Activated CD8-positive, alpha-beta memory T cell treated with anti-CD3 and anti-CD28 coated beads for 1 hour (primary cell): ENCODE measurements at places on chromosomes 3 and 15.

- no peak for DNase-seq
Measured at GRCh38 chr3:9945358-9945757, 6.8 kb downstream of the PRRT3 start.

- no peak for DNase-seq
Measured at GRCh38 chr3:43695863-43696262, 5.1 kb downstream of the ABHD5 start.

DNA sequence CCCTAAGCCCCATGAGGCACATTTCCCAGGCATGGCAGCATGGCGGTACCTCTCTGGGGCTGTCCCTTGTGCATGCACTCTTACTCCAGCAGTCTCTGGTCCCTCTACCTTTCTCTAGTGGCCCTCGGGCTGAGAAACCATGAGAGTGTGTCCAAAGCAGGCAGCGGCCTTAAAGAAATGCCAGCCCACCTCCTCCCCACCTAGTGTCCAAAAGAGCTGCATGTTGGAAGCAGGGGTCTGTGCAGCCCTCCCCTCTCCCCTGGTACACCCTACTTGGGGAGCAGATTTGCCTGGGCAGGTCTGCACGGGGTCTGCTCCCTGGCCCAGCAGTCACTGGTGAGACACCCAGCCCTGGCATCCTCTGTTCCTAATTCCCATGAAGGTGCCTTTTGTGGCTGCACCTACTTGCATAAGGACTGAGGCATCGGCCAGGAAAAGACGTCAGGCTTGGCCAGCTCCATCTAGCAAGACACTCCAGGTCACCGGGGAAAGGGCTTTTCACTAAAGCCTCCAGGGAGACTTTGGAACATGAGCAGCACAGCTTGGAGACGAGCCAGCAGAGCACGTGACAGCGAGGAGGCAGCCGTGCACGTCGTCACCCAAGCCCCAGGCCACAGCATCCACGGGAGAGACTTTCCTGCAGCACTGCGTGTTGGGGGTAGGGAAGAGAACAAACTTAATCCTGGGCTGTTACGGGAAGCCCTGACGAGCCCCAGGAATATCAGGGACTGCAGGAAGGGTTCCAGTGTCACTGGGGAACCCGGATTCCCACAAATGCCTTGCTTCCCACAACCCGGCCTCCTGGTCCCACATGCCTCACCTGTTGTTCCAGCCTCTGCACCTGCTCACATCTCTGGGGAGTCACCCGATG, 38.8 kb downstream of the TM2D3 start:
- DNase-seq = no peak

- peak; percentile 90 for DNase-seq
Measured at GRCh38 chr3:179147873-179148615, at the start of gene PIK3CA. Gene PIK3CA (plus strand): TSS chr3:179148357. CDS start chr3:179198826, 50,469 bp downstream.

DNA sequence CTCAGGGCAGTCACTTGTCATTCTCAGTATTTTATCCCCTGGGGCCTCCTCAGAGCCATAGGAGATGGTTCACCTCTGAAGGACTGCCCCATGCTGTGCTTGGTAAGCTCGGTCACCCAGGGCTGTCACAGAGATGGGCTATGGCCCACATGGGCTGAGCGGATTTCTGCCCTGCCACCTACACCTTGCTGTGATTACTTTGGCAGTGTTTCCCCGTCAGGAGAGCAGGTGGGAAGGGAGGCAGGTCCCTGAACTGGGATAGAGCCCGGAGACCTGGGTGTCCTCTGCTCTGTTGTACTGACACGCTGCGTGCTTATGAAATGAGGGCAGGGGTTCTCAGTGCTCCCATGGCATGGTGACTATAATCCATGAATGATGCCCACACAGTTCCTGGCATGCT, 48.9 kb downstream of the APBA2 start:
- no peak for DNase-seq

DNA sequence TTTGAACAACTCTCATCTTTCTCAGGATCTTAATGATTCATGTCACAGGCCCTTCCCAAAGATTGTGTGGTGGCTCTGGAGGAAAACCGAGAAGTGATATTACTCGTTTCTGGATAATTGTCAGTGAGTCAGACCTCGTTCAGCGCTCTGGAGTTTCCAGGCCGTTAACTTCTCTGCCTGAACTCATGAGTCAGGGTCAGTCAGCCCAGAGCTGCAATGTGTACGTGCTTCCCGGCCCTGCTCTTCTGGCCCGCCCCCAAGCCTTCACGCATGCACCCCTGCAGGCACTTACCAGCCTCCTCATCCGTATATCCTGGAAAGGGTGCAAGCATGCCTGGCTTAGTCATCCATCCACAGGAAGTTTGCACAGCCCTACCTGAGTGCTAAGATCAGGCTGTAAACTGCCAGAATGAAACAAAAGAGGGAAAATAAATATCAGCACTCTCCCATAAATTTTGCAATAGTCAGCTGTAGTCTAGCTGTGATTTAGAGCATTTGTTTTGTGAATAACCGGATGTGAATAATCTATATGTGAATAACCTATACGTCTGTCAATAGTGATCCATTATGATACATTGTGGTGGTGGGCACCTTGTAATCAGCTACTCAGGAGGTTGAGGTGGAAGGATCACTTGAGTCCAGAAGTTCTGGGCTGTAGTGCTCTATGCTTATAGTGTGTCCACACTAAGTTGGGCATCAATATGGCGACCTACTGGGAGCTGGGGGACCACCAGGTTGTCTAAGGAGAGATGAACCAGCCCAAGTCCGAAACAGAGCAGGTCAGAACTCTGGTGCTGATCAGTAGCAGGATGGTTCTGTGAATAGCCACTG, 35.3 kb upstream of the SEMA4B start:
- DNase-seq = no peak

DNA sequence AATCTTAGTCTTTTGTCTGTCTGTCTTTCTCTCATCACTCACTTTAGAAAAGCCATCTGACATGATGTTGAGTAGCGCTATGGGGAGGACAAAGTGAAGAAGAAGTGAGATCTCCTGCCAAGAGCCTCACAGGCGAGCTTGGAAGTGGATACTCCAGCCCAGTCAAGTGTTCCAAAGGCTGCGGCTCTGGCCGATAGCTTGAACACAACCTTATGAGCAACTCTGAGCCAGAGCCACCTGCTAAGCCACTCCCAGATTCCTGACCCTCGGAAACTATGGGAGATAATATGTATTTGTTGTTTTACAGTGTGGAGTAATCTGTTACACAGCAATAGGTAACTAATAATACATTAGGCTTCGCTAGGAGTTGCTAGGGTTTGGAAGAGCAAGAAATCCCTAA, 76.2 kb downstream of the MB21D2 start:
- no peak for DNase-seq
